ENCODE measurements at places on chromosomes 3 and 15. TPM values are rescaled to one million over a fixed set of nuclear protein-coding genes. Genes with fewer than 3 reads are reported as not detected.
A peak's percentile ranks its signal among the peaks of the same experiment; 100 is the strongest.

KIF15 gene
- 40.1 TPM for total RNA-seq

LMOD3 gene
- not detected for total RNA-seq

CKMT1B gene
- not detected for total RNA-seq

DNA sequence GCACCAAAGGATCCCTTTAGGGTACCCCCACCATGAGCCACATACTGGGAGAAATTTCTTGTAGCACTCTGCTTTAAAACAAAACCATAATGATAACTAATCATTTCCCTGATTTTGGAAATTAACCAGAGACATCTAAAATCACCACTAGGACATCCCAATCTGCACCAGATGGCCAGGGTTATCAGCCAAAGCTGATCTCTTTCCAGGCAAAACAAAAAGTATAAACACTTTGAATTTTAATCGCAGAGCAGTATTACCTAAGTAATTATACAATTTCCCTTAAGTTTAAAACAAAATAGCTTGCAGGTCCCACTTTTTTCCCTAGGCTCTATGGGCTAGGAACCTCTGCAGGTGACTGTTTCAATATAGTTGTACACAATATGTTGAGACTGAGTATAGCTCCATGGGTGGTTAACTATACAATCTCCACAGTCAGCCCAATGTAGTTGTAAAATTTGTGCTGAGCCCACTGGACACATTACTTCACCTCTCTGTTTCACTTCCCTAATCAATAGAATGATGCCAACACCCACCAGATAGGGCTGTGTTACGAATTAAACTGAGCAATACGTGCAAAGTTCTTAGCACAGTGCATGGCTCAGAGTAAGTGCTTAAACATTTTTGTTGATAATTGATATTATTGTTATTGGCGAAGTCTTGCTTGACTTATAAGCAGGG is 629 bp upstream of the NOX5 start:
- H3K27ac ChIP-seq = no peak overlapping the region
- H3K4me1 ChIP-seq = no peaks in the 10 kb centered on the region
- H3K4me3 ChIP-seq = no peak overlapping the region
- peaks cover 16% of the 10 kb centered on the region for H3K27me3 ChIP-seq

GRCh38 chr3:187931101-187931500 is 185.8 kb upstream of the BCL6 start:
- H3K4me3 ChIP-seq = no peak overlapping the region
- H3K27me3 ChIP-seq = no peaks in the 10 kb centered on the region
- peaks cover 2% of the 10 kb centered on the region for H3K36me3 ChIP-seq
- peaks cover 52% of the 10 kb centered on the region for H3K4me1 ChIP-seq
- no peak overlapping the region for H3K27ac ChIP-seq

GRCh38 chr3:124969190-124969589 is 34.6 kb upstream of the MUC13 start:
- no peaks in the 10 kb centered on the region for H3K27me3 ChIP-seq
- no peaks in the 10 kb centered on the region for H3K36me3 ChIP-seq
- no peak overlapping the region for H3K4me3 ChIP-seq
- H3K27ac ChIP-seq = no peak overlapping the region
- H3K4me1 ChIP-seq = peaks cover 10% of the 10 kb centered on the region

GRCh38 chr3:10722911-10723310 is 93.1 kb upstream of the SLC6A11 start:
- H3K36me3 ChIP-seq = no peaks in the 10 kb centered on the region
- no peak overlapping the region for H3K27ac ChIP-seq
- DNase-seq = no peak
- peaks cover under 1% of the 10 kb centered on the region for H3K27me3 ChIP-seq

ZIC4 gene
- total RNA-seq = not detected

GRCh38 chr3:52442409-52443267 is 2.3 kb downstream of the SEMA3G start:
- H3K27ac ChIP-seq = no peak overlapping the region
- DNase-seq = no peak
- peaks cover 19% of the 10 kb centered on the region for H3K4me1 ChIP-seq
- no peaks in the 10 kb centered on the region for H3K36me3 ChIP-seq
- no peak overlapping the region for H3K4me3 ChIP-seq
- H3K27me3 ChIP-seq = no peaks in the 10 kb centered on the region

- H3K4me1 ChIP-seq = no peaks in the 10 kb centered on the region
- H3K36me3 ChIP-seq = no peaks in the 10 kb centered on the region
- no peaks in the 10 kb centered on the region for H3K27me3 ChIP-seq
- H3K4me3 ChIP-seq = no peak overlapping the region
- H3K27ac ChIP-seq = no peak overlapping the region
These were observed 605.0 kb downstream of the NLGN1 start for GRCh38 chr3:174002543-174002942.

DNA sequence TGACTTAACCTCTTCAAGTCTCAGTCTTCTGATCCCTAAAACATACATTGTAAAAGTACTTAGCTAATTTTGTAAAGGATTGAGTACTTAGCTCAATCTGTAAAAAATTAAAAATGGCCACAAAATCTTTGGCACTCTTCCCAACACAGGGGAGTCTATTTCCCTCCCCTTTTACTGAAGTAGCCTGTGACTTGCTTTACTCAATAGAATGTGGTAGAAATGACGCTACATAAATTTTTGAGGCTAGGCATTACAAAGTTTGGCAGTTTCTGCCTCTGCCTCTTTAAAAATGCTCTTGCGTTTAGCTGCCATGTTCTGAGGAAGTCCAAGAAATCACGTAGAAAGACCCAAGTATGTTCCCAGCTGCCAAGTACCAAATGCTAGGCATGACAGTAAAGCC is 80.2 kb downstream of the CBLB start:
- DNase-seq = no peak
- H3K27ac ChIP-seq = no peak overlapping the region
- H3K27me3 ChIP-seq = no peaks in the 10 kb centered on the region
- no peak overlapping the region for H3K4me3 ChIP-seq
- peaks cover 35% of the 10 kb centered on the region for H3K36me3 ChIP-seq

GRCh38 chr3:51982352-51982837 is 940 bp upstream of the ACY1 start:
- H3K4me1 ChIP-seq = peaks cover 39% of the 10 kb centered on the region
- DNase-seq = peak; percentile 54
- peak overlapping the region; percentile 47 for H3K27ac ChIP-seq
- no peaks in the 10 kb centered on the region for H3K27me3 ChIP-seq
- H3K36me3 ChIP-seq = no peaks in the 10 kb centered on the region

DNA sequence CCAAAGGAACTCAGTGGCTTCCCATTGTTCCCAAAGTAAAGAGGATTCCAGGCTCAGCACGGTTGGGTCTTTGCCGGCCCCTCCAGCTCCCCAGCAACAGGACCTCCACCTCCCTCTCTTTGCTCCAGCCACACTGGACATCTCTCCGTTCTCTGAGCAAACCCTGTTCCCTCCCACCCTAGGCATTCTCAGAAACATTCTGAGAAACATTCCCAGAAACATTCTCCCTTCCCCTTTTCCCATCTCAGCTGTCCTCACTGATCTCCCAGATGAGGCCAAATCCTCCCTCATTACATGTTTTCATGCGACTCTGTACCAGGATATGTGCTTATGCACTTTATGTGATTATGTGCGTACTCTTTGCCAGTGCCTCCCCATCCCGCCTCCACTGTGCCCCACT is 14.1 kb downstream of the CCDC33 start:
- H3K36me3 ChIP-seq = no peaks in the 10 kb centered on the region
- no peak overlapping the region for H3K4me3 ChIP-seq
- H3K27ac ChIP-seq = no peak overlapping the region
- DNase-seq = no peak
- H3K4me1 ChIP-seq = peaks cover under 1% of the 10 kb centered on the region
- H3K27me3 ChIP-seq = peaks cover 16% of the 10 kb centered on the region

GRCh38 chr3:64311424-64312061 is 86.3 kb upstream of the PRICKLE2 start:
- no peak overlapping the region for H3K27ac ChIP-seq
- H3K36me3 ChIP-seq = no peaks in the 10 kb centered on the region
- H3K27me3 ChIP-seq = no peaks in the 10 kb centered on the region
- H3K4me3 ChIP-seq = no peak overlapping the region
- DNase-seq = no peak

Measured in activated T-cell treated with anti-CD3 and anti-CD28 coated beads, Interleukin-2, amount 50 U/mL, for 72 hours (primary cell).